ENCODE measurements at places on chromosomes 6 and 20.

- DNase-seq = peak; percentile 88
These were observed at the start of gene CCN5 for GRCh38 chr20:44714701-44715498. TSS of gene CCN5 (plus strand) at chr20:44715369. CDS start at chr20:44715391, 22 bp downstream.

- DNase-seq = no peak
These were observed 147.1 kb downstream of the PRL start for GRCh38 chr6:22149501-22150367.

DNA sequence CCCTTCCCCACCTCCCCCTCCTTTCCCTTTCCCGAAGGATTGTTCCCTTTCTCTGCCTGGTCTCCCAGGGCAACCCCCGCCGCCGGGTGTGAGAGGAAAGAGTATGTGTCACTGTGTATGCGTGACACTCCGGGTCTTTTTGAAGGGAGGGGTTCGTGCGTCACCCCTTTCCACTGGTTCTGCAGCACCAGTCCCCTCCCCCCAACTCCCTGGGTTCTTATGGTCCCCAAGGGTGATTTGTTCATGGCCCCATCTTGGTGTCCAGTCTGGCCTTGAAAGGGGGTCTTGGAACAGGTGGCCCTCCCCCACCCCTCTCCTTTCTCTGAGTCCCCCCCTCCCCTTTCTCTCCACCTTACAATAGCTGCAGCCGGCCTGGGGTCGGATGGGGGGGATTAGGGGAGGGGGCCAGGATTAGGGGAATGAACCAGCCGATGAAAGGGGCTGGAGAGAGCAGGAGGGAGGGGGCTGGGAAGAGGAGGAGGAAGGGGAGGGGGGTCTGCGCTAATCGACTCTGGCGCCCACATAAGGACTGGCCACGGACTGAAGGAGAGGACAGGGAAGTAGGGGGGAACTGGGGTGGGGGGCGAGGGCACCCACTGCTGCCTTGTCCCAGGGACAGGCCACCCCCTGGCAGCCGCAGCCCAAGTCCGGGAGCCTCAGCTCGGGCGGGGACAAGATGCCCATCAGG is 1.3 kb upstream of the RING1 start:
- DNase-seq = no peak

DNA sequence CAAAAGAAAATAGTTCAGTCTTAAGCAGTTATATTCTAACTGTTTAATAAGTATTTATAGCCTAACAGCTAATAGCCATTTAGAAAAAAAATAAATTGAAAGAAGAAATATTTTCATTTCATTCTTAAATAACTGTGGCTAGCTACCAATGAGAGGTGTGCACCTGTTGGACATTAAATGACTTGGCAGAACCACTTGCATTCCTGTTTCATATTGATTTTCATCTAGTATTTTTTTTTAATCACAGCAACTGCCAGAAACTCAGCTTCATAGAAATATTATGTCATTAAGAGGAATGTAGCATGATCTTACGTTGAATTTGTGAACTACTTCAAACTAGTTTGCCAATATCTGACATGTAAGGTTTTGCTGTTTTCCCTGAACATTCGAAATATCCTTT is 10.1 kb downstream of the NAA20 start:
- DNase-seq = no peak

GRCh38 chr20:43043887-43044286 is 145.8 kb downstream of the PTPRT start:
- no peak for DNase-seq

DNA sequence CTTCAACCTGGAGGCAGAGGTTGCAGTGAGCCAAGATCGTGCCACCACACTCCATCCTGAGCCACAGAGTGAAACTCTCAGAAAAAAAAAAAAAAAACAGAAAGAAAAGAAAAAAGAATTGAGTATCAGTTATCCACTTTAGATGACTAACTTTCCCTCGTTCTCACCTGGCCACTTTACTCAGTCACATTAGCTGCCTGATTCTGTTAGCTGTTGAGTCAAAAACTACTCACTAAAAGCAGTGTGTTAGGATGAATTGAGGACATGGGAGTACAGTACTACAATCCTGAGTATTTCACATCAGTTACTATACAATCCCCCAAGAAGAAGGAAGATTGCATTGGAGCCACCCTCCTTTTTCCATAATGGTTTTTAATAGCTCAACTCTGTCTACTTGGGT is 114.6 kb downstream of the ADAT2 start:
- no peak for DNase-seq

DNA sequence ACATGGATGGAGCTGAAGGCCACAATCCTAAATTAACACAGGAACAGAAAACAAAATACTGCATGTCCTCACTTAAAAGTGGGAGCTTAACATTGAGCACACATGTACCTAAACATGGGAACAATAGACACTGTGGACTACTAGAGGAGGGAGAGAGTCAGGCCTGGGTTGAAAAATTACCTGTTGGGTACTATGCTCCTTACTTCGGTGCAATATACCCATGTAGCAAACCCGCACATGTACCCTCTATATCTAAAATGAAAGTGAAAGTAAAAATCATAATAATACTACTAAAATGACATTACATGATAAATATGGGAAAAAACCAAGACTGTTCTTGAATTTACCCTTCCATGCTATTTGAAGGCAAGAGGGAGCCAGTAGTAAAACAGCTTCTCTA is 1273.8 kb upstream of the ADGRB3 start:
- no peak for DNase-seq

Measured in gastrocnemius medialis (tissue), 4 donors.